DMS153 (cell line): ENCODE measurements at places on chromosomes 7 and 10.

GRCh38 chr10:132185601-132186487, 904 bp upstream of the DPYSL4 start:
- DNase-seq: peak; percentile 36

DNA sequence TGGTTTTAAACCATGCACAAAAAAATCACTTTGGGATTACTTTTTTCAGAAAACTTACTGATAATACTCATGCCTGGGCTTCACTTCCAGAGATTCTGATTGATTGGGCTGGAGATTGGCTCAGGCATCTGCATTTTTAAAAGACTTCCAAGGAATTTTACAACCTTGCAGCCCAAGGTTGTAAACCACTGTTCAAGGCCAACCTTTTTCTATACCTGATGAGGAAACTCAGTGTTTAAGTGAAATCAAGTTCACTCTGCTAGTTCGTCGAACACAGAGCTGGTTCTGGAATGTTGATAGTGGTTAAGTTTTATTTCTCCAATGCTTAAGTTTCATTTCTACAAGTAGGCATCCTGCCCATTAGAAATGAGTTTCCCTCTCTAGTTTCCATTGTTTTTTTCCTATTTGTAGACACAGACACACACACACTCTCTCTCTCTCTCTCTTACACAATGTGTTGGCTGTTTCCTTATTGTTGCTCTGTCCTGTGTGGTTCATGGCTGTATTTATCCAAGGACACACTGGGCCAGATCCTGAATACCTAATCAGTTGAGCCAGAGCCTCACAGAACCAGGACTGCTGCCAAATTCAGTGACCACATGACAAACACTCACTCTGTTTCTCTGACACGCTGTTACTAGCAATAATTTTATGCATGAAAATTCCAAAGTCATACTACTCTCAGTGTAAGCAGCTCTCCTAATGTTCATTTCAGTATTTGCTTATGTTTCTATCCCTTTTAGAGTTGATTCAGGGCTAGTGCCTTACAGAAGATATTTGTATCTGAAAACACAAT, 3.7 kb upstream of the IFIT1B start:
- DNase-seq: peak; percentile 85

DNA sequence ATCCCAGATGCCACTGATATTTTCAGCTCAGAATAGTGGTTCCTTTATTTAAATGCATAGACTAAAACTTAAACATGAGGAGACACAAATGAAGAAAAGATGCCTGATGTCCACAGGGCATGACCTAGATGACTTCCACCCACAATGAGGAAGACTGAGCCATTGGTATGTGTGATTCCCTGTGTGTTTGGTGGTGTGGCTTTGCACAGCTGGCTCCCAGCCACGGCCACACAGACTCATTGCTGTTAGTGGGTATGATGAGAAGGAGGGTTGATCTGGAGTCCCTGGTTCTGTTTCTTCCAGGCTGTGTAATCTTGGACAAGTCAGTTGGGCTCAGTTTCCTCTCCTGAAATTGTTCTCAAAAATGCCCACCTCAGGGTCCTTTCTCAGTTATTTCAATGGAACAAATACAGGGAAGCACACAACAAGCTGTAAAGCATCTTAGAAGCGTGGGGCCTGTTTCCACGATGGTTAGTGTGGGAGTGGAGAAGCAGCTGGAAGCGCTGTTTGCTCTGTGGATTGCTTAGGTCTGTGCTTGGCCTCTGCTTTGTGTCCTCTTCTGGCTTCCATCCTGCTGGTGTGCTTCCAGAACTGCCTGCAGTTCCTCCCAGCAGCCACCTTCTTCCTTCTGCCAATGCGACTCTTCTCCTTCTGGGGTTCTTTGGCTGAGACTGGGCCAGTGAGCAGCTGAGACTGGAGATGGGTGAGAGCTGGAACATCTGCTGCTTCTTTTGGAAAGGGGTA, 303.7 kb downstream of the BMPER start:
- DNase-seq: no peak

DNA sequence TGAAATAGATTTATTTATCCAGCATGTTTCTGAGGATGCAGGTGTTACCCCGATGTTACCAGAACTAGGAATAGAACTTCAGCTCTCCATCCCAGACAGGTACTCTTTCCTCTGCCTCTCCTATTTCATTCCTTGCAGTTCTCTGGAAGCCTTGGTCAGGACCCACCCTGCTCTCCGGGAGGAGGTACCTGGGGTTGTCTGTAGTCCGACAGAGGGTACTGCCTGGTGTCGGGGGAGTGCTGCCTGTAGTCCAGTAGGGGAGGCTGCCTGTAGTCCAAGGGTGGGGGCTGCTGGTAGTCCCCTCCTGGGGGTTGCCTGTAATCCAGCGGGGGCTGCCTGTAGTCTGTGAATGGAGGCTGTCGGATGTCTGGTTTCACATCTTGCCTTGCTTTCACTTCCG, 328.4 kb downstream of the PHTF2 start:
- DNase-seq: no peak

- no peak for DNase-seq
Measured at GRCh38 chr7:151482883-151483710, 36.6 kb downstream of the RHEB start.

- peak; percentile 49 for DNase-seq
Measured at GRCh38 chr10:98326621-98327027, 58.6 kb upstream of the LOXL4 start.
